ENCODE measurements at places on chromosomes 3 and 15.

DNA sequence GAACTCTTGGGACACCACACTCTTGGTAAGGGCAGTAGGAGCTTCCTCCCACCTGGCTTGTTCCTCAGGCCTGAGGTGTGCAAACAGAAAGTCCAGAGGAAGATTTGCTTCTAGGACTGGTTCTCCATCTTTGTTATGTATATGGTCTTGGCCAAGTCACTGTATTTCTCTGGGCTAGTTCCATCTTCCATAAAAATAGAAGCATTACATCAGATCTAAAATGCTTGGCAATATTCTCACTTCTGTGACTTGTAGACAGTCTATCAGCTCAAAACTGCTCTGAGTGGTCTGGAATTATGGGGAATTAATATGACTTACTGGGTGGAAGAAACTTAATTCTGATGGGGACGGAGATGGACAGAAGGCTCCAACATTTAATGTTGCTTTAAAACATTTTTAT lies 55.2 kb downstream of the TMEM108 start:
- no peaks in the 10 kb centered on the region for H3K27me3 ChIP-seq
- H3K4me1 ChIP-seq = no peaks in the 10 kb centered on the region
- H3K4me3 ChIP-seq = no peak overlapping the region
- H3K36me3 ChIP-seq = no peaks in the 10 kb centered on the region
- no peak for DNase-seq
- no peak overlapping the region for H3K27ac ChIP-seq

GRCh38 chr15:40283615-40284300 lies 894 bp upstream of the ANKRD63 start:
- peaks cover 23% of the 10 kb centered on the region for H3K36me3 ChIP-seq
- H3K27me3 ChIP-seq = peaks cover 18% of the 10 kb centered on the region
- DNase-seq = no peak
- no peak overlapping the region for H3K27ac ChIP-seq
- H3K4me3 ChIP-seq = no peak overlapping the region
- H3K4me1 ChIP-seq = peaks cover 23% of the 10 kb centered on the region

GRCh38 chr3:114011059-114011797 lies 45.1 kb downstream of the CCDC191 start:
- no peaks in the 10 kb centered on the region for H3K4me1 ChIP-seq
- no peaks in the 10 kb centered on the region for H3K27me3 ChIP-seq
- H3K36me3 ChIP-seq = no peaks in the 10 kb centered on the region

- no peak for DNase-seq
- no peaks in the 10 kb centered on the region for H3K27me3 ChIP-seq
- no peaks in the 10 kb centered on the region for H3K36me3 ChIP-seq
- no peak overlapping the region for H3K4me3 ChIP-seq
Measured at GRCh38 chr3:89375451-89375850, 268.0 kb downstream of the EPHA3 start.

DNA sequence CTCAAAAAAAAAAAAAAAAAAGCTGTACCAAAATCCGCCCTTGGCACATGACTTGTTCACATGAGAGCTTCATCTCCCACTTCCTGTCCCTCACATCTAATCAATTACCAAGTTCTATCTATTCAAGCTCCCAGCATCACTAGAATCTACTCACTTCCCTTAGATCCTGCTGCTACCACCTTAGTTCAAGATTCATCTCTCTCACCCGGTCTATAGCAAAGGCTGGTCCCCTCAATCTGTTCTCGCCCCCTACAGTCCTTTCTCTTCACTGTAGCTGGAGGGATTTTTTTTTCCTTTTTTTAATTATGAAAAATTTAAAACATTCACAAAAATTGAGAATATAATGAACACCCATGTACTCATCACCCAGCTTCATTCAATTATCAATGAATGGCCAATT lies 16.7 kb upstream of the GPR160 start:
- no peaks in the 10 kb centered on the region for H3K4me1 ChIP-seq
- no peak overlapping the region for H3K27ac ChIP-seq
- peak; percentile 21 for DNase-seq
- no peaks in the 10 kb centered on the region for H3K36me3 ChIP-seq
- no peak overlapping the region for H3K4me3 ChIP-seq

- no peaks in the 10 kb centered on the region for H3K4me1 ChIP-seq
- DNase-seq = no peak
- H3K27me3 ChIP-seq = no peaks in the 10 kb centered on the region
- H3K27ac ChIP-seq = no peak overlapping the region
- H3K36me3 ChIP-seq = no peaks in the 10 kb centered on the region
Measured at GRCh38 chr3:60636846-60637245, 614.4 kb downstream of the FHIT start.

DNA sequence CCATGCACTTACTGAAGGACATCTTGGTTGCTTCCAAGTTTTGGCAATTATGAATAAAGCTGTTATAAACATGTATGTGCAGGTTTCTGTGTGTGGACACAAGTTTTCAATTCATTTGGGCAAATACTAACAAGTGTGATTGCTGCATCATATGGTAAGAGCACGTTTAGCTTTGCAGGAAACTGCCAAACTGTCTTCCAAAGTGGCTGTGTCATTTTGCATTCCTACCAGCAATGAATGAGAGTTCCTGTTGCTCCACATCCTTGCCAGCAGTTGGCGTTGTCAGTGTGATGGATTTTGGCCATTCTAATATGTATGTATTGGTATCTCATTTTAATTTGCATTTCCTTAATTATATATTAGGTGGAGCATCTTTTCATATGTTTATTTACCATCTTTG lies 280.1 kb downstream of the SV2B start:
- no peak for DNase-seq
- no peaks in the 10 kb centered on the region for H3K36me3 ChIP-seq
- no peak overlapping the region for H3K27ac ChIP-seq

DNA sequence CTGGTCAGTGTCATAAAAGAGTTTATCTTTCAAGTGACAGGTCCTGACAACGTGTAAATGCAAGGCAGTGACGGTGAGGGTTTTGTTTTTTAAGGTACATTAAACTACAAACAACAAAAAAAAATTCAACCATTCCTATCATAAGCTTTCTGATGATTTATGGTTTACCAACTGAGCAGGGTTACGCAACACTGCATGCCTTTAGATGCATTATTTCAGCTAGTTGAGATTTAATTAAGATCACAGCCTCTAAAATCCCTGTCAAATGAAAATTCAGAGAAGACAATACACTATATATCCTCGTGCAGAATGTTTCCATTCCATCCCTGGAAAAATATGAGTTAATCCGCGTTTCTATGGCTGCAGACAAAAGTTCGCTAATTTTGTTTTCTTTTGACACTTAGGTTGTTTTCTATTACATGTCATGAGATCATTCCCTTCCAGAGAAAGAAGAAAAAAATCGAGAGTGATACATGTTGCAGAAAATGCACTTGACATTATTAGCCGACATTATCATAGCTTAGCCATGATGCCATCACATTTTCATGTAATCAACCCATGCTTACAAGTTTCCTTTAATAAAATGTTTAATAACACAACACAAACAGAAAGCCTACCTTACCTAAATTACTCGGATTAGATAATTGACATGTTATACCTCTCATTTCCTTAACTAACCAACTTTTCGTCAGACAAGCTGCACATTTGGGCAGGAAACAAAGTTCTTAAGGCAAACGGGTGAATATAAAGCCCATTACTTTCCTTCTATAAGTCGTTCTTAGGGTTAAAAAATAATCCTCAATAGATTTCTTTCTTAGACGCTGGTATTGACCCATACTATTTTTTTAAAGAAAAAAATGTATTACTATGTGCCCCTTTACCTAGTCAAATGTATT lies 521.2 kb downstream of the FOXP1 start:
- H3K27ac ChIP-seq = peak overlapping the region; percentile 82
- H3K27me3 ChIP-seq = no peaks in the 10 kb centered on the region
- peak; percentile 40 for DNase-seq
- H3K4me1 ChIP-seq = peaks cover 22% of the 10 kb centered on the region
- no peaks in the 10 kb centered on the region for H3K36me3 ChIP-seq

GRCh38 chr3:190718671-190719070 lies 143.8 kb downstream of the GMNC start:
- no peak overlapping the region for H3K27ac ChIP-seq
- H3K27me3 ChIP-seq = no peaks in the 10 kb centered on the region
- no peaks in the 10 kb centered on the region for H3K4me1 ChIP-seq
- no peak for DNase-seq
- no peaks in the 10 kb centered on the region for H3K36me3 ChIP-seq
- no peak overlapping the region for H3K4me3 ChIP-seq

- H3K27ac ChIP-seq = no peak overlapping the region
- no peaks in the 10 kb centered on the region for H3K27me3 ChIP-seq
- no peak overlapping the region for H3K4me3 ChIP-seq
- no peak for DNase-seq
- peaks cover 5% of the 10 kb centered on the region for H3K4me1 ChIP-seq
Measured at GRCh38 chr3:49668414-49668797, 5.7 kb upstream of the APEH start.

DNA sequence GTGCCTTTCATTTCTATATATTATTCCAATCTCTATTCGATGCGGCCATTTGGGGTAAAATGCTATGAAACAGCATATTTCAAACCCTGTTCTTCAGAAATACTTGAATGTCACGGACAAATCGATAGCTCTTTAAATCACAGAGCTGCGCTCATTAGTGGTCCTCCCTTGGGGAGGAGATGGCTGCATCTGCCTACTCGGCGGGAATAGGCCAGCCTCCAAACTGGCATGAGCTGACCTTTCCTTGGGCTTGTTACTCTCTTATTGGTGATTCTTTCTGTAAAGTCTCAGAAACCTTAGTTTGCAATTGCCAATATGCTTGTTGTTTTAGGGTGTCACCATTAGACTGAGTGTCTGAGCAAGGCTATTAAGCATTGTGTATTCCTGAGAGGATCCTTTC lies 120.9 kb downstream of the BDH1 start:
- DNase-seq = no peak
- H3K4me1 ChIP-seq = no peaks in the 10 kb centered on the region
- H3K27me3 ChIP-seq = no peaks in the 10 kb centered on the region

DNA sequence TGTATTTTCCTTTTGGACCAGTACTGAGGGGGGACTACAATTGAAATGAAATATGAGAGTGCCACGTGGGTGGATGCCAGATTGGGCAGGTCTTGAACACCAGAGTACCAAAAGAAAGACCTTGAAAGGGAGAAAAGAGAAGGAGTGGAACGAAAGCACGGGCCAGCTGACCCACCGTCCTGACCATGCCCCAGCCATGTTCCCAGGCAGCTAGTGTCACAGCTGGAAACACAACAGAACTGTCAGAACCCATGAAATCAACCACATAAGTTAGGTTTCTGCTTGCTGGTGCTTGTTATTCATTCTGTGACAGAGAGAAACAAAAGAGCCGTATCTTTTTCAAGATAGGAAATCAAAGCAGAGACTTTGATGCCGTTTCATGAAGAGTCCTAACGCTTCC lies 268.8 kb downstream of the MEX3B start:
- no peaks in the 10 kb centered on the region for H3K4me1 ChIP-seq
- no peak overlapping the region for H3K4me3 ChIP-seq
- no peak for DNase-seq
- no peak overlapping the region for H3K27ac ChIP-seq
- H3K36me3 ChIP-seq = no peaks in the 10 kb centered on the region

- no peak overlapping the region for H3K4me3 ChIP-seq
- no peak for DNase-seq
- peaks cover 4% of the 10 kb centered on the region for H3K27me3 ChIP-seq
- no peak overlapping the region for H3K27ac ChIP-seq
- no peaks in the 10 kb centered on the region for H3K36me3 ChIP-seq
Measured at GRCh38 chr3:120489421-120489820, 38.6 kb upstream of the FSTL1 start.

DNA sequence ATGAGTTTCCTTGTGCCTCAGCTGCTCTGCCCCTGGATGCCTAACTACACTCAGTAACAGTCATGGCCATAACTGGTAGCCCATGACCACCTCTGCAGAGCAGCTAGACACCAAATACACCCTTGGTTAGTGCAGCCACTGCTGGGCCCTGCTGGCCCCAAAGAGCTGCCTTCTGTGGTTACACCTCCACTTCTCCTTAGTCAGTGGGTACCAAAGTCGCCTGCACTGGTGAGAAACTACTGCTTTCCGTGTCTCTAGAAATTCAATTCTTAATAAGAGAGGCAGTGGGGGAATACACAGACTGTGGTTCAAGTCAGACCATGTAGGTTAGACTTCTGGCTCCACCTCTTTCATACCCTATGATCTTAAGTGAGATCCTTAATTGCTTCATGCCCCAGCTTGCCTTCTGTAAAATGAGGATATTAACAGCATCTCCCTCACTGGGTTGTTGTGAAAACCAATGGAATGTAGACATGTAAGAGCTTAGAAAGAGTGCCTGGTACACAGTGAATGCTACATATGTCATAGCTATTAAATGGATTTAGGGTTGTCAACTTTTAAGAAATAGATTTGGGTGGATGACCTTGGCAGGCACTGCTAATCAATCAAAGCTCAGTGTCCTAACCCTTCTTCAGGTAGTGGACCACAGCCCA lies 18.2 kb downstream of the HEG1 start:
- H3K27ac ChIP-seq = no peak overlapping the region
- no peak for DNase-seq
- peaks cover 30% of the 10 kb centered on the region for H3K4me1 ChIP-seq
- no peaks in the 10 kb centered on the region for H3K27me3 ChIP-seq

DNA sequence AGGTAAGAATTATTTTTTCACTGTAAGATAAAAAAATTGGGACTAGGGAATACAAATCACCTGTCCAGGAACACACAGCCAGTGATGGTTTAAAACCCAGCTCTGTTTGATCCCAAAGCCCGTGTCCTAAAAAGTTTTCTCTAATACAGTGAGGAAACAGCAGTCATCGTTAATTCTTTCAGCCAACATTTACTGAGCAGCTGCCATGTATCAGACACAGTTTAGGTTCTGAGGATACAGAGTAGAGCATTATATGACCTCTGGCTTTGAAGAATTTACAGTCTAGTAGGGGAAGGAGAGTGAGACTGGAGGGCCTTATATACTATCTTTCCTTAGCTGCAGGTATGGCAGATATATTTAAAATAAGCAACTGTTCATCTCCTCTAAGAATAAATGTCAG lies 82.7 kb downstream of the KCNMB2 start:
- no peaks in the 10 kb centered on the region for H3K36me3 ChIP-seq
- no peak for DNase-seq
- H3K4me1 ChIP-seq = no peaks in the 10 kb centered on the region

GRCh38 chr15:101060576-101061551 lies 141.7 kb downstream of the LRRK1 start:
- DNase-seq = no peak
- H3K4me3 ChIP-seq = no peak overlapping the region
- H3K36me3 ChIP-seq = no peaks in the 10 kb centered on the region
- no peak overlapping the region for H3K27ac ChIP-seq

- peaks cover 5% of the 10 kb centered on the region for H3K36me3 ChIP-seq
- H3K4me3 ChIP-seq = no peak overlapping the region
- no peaks in the 10 kb centered on the region for H3K4me1 ChIP-seq
- DNase-seq = no peak
- no peaks in the 10 kb centered on the region for H3K27me3 ChIP-seq
Measured at GRCh38 chr3:67384016-67384415, 270.4 kb downstream of the SUCLG2 start.

GRCh38 chr3:5750091-5750490 lies 562.6 kb downstream of the EDEM1 start:
- H3K4me1 ChIP-seq = peaks cover 4% of the 10 kb centered on the region
- H3K4me3 ChIP-seq = no peak overlapping the region
- no peaks in the 10 kb centered on the region for H3K36me3 ChIP-seq
